Globus pallidus (tissue), 1 donor: ENCODE measurements at places on chromosomes 4 and X.

GRCh38 chrX:3134316-3134945 lies 93.2 kb downstream of the ARSF start:
- no peak for DNase-seq

DNA sequence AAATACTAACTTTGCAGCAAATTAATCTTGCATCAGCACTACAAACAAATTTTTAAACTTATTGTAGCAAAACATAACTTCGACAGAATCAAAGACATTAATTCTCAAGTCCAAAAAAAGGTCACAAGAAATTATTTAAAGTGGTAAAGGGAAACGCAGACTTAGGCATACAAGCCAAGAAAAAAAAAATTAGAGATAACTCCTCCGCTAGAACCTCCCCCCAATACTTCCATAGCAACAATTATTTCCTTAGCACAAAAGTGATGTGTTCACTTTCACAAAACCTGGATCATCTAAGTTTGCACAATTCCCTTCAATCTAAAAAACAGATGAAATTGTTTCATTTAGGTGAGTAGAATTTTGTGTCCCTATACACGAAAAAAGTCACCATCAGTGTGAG lies 1.1 kb downstream of the LRBA start:
- no peak for DNase-seq

DNA sequence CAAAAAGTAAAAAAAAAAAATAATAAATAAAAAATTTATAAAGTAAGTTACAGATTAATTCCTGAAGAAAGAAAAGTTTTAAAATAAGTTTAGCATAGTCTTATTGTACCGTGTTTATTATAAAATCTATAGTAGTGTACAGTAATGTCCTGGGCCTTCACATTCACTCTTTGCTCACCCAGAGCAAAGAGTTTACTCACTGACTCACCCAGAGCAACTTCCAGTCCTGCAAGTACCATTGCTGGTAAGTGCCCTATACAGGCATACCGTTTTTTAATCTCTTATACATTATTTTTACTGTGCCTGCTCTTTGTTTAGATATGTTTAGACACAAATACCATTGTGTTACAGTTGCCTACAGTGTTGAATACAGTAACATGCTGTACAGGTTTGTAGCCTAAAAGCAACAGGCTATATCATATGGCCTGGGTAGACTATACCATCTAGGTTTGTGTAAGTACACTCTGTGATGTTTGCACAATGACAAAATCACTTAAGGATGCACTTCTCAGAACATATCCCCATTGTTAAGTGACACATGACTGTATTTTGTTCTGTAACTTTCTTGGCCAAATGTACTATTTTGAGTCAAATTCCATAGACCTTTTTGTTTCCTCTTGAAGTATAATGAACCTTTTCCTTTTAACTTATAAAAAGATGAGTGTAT lies 199.0 kb upstream of the NUDT6 start:
- DNase-seq = no peak

- no peak for DNase-seq
Observed at GRCh38 chrX:72102760-72103159, 29.0 kb downstream of the RTL5 start.

- no peak for DNase-seq
Observed at GRCh38 chrX:81238166-81238565, 36.3 kb downstream of the SH3BGRL start.

DNA sequence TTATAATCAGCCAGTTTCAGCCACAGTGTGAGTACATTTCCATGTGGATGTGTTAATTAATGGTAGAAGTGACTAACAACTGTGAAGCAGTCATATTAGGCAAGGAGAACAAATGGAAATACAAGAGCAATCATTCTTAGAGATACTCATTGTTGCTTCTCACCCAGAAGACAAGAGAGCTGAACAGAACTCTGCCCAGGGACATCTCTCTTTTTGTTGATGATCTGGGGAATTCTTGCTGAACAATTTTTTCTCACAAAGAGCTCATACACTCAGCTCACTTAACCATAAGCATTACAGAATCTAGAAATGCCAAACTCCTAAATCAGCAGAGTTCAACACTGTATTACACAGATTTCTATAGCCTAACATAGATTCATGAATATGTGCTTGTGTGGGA lies 150.1 kb downstream of the COMMD8 start:
- DNase-seq = no peak

DNA sequence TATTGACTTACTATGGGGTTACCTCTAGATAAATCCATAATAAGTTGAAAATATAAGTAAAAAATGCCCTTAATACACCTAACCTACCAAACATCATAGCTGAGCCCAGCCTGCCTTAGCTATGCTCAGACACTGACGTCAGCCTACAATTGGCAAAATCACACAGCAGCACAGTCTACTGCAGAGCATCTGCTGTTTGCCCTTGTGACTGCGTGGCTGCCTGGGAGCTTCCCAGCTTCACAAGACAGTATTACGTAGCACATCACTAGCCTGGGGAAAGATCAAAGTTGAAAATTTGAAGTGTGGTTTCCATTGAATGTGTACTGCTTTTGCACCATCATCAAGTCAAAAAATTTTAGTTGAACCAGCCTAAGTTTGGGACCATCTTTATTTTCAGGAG lies 8.8 kb downstream of the HTT-AS start:
- DNase-seq = no peak

GRCh38 chr4:138056541-138056940 lies 185.6 kb downstream of the SLC7A11 start:
- no peak for DNase-seq

DNA sequence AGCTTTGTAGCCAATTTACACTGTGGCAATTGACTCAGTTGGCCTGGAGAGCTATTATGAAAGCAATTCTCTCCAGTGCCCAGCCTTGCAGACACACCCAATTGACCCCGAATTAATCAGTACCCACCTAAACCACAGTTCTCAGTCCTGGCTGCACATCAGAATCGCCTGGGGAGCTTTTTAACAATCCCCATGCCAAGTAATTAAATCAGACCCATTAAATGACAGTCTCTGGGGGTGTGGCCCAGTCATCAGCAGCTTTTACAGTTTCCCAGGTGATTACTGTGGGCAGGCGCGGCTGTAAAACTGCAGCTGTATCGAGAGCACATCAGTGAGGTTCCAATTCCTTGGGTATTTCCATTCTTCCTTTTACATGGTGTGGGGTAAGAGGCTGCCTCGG lies 460.9 kb upstream of the FAT1 start:
- DNase-seq = no peak

DNA sequence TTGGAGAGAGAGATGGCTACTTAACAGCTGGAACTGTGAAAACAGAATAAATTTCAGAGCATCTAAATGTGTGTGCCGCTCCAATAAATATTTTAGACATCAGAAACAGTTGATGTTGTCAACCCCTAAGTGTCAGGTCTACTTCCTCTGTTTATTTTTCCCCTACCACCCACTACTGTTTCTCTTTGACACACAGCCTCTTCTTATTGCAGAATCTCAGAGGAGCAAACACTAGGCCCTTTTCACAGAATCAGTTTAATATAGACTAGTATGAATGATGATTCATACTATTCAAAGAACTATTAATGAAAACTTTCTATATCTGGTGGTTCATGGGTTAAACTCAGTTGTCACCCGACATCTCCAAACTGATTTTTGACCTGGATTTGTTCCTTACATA lies 33.9 kb downstream of the NAA11 start:
- DNase-seq = no peak

GRCh38 chrX:9888953-9889470 lies 78.1 kb upstream of the CLDN34 start:
- DNase-seq = no peak

GRCh38 chr4:7663075-7663541 lies 228.4 kb upstream of the PSAPL1 start:
- no peak for DNase-seq

DNA sequence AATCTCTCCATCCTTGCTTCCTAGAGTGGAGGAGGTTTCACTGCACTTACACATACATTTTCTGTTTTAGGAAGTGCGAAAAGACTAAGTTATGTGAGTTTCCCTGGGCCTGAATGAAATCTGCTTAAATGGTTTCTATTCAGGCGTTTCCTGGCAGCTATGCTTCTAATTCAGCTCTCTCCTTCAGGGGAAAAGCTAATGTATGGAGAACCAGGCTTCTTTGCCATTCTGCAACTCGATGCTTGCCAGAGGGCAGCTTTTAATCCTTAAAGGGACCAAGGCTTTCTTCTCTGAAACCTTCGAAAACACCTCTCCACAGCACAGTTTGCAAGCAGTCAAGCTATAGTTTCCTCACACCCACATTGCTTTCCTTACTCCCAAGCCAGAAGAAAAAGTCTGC lies 89.5 kb upstream of the ARX start:
- no peak for DNase-seq

- peak; percentile 29 for DNase-seq
Observed at GRCh38 chr4:38529189-38530115, 134.5 kb upstream of the KLF3 start.

GRCh38 chr4:102522031-102522440 lies 20.9 kb downstream of the NFKB1 start:
- DNase-seq = no peak
